A549 treated with Hydrocortisone at 1 μM for 4 hours (cell line): ENCODE measurements at places on chromosomes 5 and 9. TPM values are rescaled to one million over a fixed set of nuclear protein-coding genes. Genes with fewer than 3 reads are reported as not detected.

ORM2 gene
- total RNA-seq, result not detected in 5 replicates

NKD2 gene
- 18.4 to 22.7 TPM (median 22.2 TPM) in 5 replicates for total RNA-seq

GOLPH3 gene
- 59.7 to 90.6 TPM (median 75.5 TPM) in 5 replicates for total RNA-seq

ENTPD2 gene
- total RNA-seq, result 3.3 to 4.5 TPM (median 3.5 TPM) in 5 replicates

DRD1 gene
- total RNA-seq, result 0.06 to 0.16 TPM (median 0.09 TPM) in 5 replicates

IQGAP2 gene
- 1.8 to 2.9 TPM (median 2.4 TPM) in 5 replicates for total RNA-seq

ADAMTSL2 gene
- not detected in 5 replicates for total RNA-seq

TRIO gene
- 87.4 to 105 TPM (median 96.7 TPM) in 5 replicates for total RNA-seq

STOML2 gene
- 221 to 272 TPM (median 252 TPM) in 5 replicates for total RNA-seq

PRDM9 gene
- 0.03 TPM in 1 of 5 replicates, not detected in the others for total RNA-seq

RGS7BP gene
- not detected in 5 replicates for total RNA-seq

SLC36A2 gene
- not detected in 5 replicates for total RNA-seq

ERBIN gene
- total RNA-seq, result 18.3 to 43.0 TPM (median 23.0 TPM) in 5 replicates

ZNF454 gene
- total RNA-seq, result not detected in 5 replicates

LRRC19 gene
- total RNA-seq, result not detected in 5 replicates

SCGB3A2 gene
- total RNA-seq, result not detected in 5 replicates

ARL10 gene
- 0.36 to 0.86 TPM (median 0.39 TPM) in 5 replicates for total RNA-seq

PHAX gene
- 45.8 to 70.0 TPM (median 46.9 TPM) in 5 replicates for total RNA-seq

SLC35D2 gene
- total RNA-seq, result 17.7 to 21.2 TPM (median 20.7 TPM) in 5 replicates
